Suppressor macrophage treated with lipopolysaccharide for 1 hour (primary cell): ENCODE measurements at places on chromosomes 7 and 10.

DNA sequence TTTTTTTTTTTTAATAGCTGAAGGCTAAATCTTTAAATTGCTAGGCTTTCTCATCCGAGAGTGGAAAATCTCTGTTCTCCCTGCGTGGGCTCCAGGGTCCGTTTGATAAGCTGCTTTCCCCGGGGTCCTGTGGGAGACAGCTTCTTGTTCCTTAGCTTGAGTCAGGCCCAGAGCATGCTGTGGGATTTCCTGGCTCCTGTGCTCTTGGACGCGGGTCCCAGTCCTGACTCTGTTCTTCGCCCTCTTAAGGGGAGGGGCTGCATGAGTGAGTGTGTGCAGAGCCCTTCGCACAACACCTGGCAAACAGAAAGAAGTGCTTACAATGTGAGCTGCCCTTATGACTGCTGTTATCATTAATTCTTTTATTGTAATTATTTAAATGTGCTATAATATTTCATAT lies 133.5 kb downstream of the TACC2 start:
- DNase-seq: no peak

- no peak for DNase-seq
Observed at GRCh38 chr10:58082248-58082647, 185.4 kb downstream of the IPMK start.

- no peak for DNase-seq
Observed at GRCh38 chr10:108696792-108697477, 1226.4 kb downstream of the XPNPEP1 start.

GRCh38 chr7:51228386-51228958 lies 88.1 kb downstream of the COBL start:
- no peak for DNase-seq

- peak; percentile 69 for DNase-seq
Observed at GRCh38 chr10:17144757-17145156, 15.1 kb upstream of the CUBN start.

DNA sequence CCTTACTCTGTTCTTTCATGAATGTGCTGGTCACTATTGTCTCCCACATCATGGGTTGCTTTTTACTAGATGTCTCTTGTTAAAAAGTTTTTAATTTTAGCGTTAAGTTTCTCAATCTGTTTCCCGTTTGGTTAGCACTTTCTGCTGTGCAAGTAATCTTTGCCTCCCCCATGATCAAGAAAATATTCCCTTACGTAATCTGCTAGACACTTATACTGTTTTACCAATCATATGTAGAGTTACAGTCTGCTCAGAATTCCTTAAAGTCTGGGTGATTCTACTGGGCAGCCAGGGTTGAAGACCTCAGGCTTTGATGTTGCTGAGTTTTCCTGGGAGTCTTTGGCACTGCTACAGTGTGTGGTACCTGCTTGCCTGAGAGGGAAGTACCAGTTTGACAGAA lies 38.2 kb upstream of the RPA3 start:
- DNase-seq: no peak

GRCh38 chr10:71837098-71837827 lies 13.8 kb downstream of the PSAP start:
- no peak for DNase-seq

DNA sequence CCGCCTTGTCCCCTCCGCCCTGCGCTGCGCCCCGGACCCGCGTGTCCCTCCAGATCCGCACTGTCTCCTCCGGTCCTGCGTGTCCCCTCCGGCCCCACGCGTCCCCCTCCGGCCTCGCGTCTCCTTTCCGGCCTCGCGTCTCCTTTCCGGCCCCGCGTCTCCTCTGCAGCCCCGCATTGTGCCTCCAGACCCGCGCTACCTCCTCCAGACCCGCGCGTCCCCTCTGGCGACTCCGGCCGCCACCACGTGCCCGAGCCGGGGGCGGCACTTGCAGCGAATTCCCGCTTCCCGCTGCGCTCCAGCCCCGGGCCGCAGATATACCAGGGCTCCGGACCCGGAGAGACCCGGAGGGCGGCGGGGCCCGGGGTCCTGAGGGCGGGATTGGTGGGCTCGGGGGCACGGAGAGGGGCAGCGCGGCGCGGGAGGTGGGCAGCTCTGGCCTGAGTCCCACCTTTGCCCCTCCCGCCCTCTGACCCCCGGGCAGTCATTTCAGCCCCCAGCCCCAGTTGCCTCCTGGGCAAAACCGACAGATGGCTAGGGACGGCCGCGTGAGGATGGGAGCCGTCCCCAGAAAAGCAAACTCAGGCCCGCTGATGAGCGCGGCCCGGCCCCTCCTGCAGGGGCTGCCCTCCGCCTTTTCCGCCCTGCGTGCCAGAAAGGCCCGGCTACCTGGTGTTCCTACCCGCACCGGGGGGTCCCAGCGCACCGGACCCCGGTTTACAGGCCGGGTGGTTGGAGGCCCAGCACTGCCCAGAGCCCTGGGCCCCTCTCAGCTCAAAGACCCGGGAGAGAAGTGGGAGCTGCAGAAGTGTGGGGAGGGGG lies 56.5 kb downstream of the RBM17 start:
- peak; percentile 58 for DNase-seq

GRCh38 chr10:73781548-73781878 lies 335 bp upstream of the CHCHD1 start:
- no peak for DNase-seq

- no peak for DNase-seq
Observed at GRCh38 chr10:77431209-77431611, 206.4 kb downstream of the KCNMA1 start.

- DNase-seq: no peak
Observed at GRCh38 chr10:125984346-125984745, 88.0 kb downstream of the FANK1 start.

GRCh38 chr7:128904381-128905197 lies 5.9 kb downstream of the KCP start:
- DNase-seq: peak; percentile 75

DNA sequence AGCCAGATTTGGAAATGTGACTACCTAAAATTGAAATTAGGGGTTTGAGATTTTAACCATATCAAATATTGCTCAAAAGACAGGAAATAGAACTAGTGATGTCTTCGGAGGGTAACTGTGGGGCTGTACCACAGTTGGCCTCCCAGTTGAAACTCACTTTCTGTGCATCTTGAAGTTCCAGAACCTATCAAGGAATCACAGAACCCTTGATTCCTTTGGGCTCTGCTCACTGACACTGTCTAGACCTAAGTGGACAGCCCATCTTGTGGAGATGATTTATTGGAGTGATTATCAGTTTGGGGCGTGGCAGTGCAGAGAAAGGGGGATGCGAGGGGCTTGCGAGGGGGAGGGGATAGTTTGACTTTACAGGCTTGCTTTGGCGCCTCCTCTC lies 134.2 kb upstream of the GJD4 start:
- no peak for DNase-seq

GRCh38 chr7:85075864-85076263 lies 111.0 kb downstream of the SEMA3D start:
- no peak for DNase-seq

- no peak for DNase-seq
Observed at GRCh38 chr7:84009051-84009450, 185.5 kb downstream of the SEMA3A start.

GRCh38 chr7:167976-168791 lies 24.2 kb upstream of the FAM20C start:
- peak; percentile 16 for DNase-seq

DNA sequence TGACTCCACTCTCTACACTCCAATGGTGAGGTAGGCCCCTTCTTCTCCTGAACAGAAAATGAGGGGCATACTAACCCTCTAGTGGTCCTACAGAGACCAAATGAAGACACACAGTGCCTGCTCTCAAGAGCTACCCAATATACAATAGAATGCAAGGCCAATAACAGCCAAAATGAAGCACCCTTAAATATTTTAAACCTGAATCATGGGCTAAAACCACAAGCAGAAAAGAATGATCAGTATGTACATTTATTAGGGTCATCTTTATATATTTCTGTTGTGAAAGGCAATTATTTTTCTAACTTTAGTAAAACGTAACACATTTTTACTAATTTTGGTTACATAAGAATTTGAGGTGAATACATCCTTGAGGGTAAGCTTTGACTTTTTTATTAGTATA lies 49.9 kb upstream of the COL1A2 start:
- DNase-seq: no peak

DNA sequence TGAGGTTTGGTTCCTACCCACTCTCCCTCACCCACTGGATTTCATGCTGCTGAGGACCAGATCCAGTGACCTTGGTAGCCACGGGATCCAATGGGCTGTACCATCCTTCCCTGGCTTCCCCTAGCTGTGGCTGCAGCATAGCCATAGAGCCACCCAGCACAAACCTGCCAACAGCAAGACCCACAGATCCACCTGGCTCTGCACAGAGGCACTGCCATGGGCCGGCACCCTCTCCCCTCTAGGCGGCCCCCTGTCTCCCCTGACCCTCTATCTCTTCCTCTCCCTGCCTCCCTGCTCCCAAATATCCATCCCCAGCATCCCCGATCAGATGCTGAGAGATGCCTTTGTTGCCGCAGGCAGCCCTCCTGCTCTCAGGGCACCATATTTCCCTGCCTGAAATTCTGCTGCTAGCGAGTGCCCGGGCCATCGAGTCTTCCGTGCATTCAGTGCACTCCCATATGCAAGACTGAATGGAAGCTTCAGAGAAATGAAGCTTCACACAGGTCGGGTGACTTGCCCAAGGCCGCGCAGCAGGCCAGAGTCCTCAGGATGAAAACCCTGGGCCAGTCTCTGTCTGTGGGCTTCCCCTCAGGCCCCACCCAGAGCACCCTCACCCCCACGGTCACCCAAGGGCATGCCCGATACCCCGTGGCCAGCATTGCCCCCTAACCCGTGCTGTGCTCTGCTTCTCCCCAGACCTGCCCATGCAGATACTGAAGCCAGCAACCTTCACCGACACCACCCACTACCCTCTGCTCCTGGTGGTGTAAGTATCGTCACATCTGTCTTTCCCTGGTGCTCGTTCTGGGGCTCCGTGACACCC lies 130.8 kb downstream of the PAXIP1 start:
- DNase-seq: no peak
